WTC11 (cell line): ENCODE measurements at places on chromosomes 12 and 14.

DNA sequence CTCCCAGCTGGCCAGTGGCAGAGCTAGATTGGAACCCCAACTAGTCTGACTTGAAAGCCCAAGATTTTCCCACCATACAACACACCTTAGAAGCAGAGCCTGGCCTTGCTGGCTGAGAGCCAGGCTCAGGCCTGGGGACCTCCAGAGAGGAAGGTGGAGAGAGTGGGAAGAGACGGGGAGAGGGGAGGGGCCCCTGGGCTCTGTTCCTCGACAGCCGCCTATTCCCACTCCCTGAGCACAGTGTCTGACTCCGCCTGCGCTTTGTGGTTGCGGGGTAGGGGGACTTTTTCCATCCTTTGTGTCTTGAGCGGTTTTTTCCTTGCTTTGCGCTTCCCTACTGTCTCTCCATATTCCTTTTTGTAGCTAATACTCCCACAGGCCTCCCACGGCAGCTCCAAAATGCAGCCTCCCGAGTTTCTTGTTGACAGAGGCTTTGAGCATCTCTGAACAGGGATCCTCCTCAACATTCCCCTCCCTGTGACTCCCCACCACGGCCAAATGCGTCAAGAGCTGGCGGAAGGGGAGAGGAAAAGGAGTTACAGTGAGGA is 4.0 kb upstream of the KCNH3 start:
- DNase-seq: no peak

DNA sequence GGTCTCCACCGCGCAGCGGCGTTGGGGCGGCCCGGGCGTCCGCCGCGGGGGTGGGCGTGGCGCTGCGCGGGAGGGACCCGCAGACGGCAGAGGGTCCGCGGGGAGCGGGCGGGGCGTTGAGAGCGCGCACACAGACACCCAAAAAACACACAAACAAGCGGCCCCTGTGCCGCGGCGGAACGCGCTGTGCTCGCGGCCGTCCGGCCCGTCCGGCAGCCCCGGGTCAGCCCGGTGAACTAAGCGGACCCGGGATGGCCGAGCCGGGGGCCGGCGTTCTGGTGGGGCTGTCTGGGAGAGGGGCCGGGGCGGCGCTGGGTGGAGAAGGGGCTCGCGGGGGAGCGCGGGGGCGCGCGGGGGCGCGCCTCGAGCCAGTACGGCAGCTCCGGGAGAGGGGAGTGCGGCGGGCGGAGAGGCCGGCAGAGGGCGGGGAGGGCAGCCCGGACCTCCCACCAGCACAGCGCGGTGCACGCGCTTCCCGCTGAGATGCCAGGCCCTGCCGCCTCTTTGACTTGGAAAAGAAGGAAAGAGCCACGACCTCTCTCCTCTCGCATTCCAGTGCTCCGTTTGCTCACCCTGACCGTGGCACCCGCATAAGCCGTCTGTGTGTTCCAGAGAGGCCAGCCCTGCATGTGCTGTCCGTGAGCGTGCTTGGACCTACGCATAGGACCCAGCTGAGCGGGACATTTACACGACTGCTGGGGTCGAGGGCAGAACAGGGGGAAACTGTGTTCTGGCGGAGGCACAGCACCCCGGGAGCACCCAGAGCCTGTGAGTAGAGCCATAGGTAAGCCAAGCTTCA is 10.3 kb downstream of the SLC6A12 start:
- DNase-seq: peak; percentile 59

DNA sequence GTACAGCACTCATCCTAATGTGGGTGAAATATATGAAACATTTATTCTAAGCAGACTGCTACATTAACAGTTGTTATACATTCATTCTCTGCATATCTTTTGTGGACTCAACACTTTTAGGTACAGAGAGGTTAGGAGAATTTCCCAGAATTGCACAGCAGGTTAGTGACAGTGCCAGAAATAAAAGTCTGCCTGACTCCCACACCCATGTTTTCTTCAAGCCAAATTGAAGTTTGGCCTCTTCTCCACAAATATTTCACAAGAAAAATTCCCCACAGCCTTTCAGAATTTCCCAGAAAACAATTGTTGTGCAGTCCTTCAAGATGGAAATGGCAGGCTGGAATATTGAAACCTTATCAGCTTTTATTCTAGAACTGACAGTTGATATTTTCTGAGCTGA is 464.8 kb downstream of the RAD51B start:
- DNase-seq: no peak

DNA sequence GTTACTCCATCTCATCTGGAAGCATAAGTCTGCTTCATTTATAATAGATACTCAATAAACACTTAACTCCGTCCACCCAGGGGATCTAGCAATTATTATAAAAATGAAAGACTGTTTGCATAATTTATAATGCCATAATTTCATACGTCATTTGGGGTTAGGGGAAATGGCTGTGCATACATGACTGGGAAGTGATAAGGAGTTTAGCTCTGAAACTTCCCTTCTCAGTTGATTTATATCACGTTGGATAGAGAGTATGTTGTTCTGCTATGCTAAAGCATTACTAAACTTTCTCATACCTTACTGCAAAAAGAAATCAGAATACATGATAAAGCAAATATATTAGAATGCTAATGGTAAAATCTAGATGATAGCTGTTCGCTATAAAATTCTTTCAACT is 90.4 kb upstream of the DYNC1H1 start:
- DNase-seq: no peak

GRCh38 chr12:69900720-69901131 is 75.7 kb downstream of the MYRFL start:
- DNase-seq: peak; percentile 75

DNA sequence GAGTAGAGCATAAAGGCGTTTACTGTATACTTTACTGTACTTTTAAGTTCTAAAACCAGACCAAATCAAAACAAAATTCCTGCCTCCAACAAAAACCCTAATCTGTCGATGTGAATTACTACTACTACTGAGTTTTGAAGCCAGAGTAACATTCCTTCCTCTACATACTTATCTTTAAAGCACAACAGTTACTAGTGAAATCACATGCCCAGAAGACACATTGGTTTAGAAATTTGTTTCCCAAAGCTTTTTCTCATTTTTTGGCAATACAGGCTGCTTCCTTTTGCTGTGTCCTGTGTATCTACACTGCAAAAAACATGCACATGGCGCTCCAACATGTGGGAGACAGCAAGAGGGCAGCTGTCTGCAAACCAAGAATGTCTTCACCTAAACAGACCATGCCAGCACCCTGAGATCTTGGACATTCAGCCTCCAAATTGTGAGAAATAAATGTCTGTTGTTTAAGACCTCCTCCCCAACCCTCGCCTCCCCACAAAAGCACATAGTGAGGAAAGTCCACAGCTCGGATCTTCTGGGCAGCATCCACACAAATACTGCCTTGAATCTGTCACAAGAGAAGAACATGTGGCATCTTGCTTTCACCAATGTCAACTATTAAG is 21.1 kb downstream of the SETD3 start:
- DNase-seq: no peak

- no peak for DNase-seq
Measured at GRCh38 chr12:106696681-106697417, 77.6 kb upstream of the RIC8B start.

GRCh38 chr14:80390906-80391305 is 179.6 kb upstream of the DIO2 start:
- no peak for DNase-seq

GRCh38 chr12:100398307-100398706 is 41.4 kb downstream of the SLC17A8 start:
- no peak for DNase-seq
